ENCODE measurements at places on chromosomes 7 and 10.

DNA sequence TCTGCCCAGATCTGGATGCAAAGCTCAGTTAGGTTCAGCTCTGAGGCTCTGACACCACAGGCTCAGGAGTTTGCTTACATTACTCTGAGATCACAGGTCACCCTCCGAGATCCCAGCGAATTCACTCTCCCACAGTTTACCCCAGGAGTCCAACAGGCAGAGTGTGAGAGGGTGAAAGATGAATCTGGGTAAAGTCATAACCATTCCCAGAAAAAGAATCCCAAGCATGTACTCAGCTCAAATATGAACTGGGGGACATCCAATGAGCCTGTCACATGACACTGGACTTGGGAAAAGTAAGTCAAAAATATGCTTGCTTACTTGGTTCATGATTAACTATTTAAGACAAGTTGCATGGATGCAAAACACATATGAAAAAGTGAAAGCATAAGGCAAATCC is 110.3 kb upstream of the ARID5B start:
- no peak for DNase-seq

DNA sequence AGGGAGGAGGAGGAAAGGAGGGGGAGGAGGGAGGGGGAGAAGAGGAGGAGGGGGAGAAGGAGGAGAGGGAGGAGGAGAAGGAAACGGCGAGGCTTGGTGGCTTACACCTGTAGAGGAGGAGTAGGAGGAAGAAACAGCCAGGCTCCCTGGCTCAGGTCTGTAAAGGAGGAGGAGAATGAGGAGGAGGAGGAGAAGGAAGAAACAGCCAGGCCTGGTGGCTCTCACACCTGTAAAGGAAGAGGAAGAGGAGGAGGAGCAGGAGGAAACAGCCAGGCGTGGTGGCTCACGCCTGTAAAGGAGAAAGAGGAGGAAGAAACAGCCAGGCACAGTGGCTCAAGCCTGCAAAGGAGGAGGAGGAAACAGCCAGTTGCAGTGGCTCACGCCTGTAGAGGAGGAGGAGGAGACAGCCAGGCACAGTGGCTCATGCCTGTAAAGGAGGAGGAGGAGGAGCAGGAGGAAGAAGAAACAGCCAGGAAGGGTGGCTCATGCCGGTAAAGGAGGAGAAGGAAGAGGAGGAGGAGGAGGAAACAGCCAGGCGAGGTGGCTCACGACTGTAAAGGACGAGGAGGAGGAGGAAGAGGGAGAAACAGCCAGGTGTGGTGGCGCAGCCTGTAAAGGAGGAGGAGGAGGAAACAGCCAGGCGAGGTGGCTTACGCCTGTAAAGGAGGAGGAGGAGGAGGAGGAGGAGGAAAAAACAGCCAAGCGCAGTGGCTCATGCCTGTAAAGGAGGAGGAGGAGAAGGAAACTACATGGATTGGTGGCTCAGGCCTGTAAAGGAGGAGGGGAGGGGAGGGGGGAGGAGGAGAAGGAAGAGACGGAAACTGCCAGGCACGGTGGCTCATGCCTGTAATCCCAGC is 14.9 kb upstream of the CRCP start:
- peak; percentile 5 for DNase-seq

DNA sequence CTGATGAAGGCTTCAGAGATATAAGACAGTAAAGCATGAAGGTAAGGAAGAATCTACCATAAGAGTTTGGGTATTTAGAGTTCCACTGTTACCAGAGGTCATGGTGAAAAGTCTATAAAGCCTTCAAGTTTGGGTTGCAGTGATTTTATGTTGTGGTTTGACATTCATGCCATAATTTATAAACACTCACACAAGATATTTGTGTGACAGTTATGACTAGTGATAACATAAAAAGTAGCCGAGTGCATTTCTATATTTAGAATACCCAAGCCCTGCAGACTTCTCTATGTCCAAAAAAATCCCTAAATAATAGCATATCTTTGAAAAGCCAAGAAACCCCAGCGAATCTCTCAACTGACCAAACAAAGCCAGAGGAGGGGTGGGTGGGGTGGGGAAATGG is 229.9 kb downstream of the CXCL12 start:
- DNase-seq = no peak

DNA sequence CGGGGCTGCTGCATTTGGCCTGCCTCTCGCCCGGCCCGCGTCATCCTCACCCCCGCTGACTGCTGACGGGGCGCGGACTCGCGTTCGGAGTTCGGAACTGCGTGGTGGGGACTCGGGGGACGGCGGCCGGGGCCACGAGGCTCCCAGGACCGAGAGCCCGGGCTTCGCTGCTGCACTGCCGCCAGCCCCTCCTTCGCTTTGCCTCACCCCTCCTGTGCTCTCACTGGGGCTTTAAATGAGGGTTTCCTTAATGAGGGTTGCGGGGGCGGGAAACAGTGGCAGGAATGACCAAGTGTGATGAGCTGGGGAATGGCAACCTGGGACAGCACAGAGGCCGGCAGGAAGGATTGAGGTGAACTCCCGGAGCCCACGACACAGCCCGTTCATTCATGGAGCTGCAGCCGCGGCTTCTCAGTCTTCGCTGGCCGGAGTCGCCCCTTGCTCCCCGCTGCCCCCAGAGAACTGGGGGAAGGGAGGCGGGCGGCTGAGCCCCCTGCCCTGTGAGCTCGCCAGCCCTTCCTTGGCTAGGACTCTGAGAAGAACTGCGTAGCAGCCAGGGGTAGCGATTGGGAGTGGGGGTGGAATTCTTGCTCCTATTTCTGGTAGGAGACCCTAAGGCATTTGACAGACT is 1.5 kb upstream of the LRRC4 start:
- DNase-seq = no peak

GRCh38 chr10:129140921-129141885 is 325.8 kb upstream of the MGMT start:
- no peak for DNase-seq

- no peak for DNase-seq
These were observed 1195.4 kb upstream of the LRRN3 start for GRCh38 chr7:109895536-109895935.

- DNase-seq = peak; percentile 9
These were observed 84.8 kb upstream of the COL13A1 start for GRCh38 chr10:69716711-69717560.

DNA sequence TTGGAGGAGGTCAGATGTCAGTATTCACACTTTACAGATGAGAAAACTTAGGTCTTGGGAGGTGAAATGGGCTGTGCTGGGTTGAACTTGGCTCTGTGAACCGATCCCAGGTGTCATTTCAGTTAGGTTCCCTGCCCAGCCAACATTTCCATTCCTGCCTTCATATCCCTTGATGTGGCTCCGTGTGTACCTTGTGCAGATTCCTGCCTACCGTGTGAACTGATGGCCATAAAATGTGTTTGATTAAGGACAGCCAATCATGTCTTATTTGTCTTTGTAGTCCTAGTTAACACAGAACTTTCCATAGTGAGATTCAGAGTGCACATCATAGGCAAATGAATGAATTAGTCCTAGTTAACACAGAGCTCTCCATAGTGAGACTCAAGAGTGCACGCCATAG is 101.0 kb upstream of the GATA3 start:
- DNase-seq = no peak

GRCh38 chr10:802506-802905 is 113.0 kb upstream of the DIP2C start:
- no peak for DNase-seq

DNA sequence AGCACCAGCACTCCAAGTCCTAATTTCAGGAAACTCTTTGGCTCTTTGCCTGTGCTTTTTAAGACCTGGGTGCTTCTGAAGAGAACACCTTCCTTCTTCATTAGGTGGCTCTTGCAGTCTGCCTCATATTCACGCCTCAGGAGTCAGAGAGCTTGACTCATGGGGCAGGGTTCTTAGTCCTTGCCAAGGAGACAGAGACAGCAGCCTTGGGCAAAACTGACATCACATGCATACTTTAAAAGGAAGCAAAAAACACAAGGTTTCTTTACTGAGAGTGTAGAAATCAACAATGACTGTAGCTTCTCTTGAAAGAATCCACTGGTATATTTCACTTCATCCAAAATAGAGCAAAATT is 780.6 kb downstream of the INHBA start:
- no peak for DNase-seq

GRCh38 chr7:21193895-21194294 is 234.0 kb upstream of the SP4 start:
- no peak for DNase-seq

- no peak for DNase-seq
These were observed 17.5 kb downstream of the ZNF862 start for GRCh38 chr7:149855361-149856305.

- DNase-seq = no peak
These were observed 29.3 kb upstream of the PCBD1 start for GRCh38 chr10:70917635-70918034.

GRCh38 chr7:3922175-3922635 is 621.2 kb downstream of the SDK1 start:
- DNase-seq = no peak

- DNase-seq = no peak
These were observed 152.6 kb upstream of the KLF14 start for GRCh38 chr7:130886438-130887135.

DNA sequence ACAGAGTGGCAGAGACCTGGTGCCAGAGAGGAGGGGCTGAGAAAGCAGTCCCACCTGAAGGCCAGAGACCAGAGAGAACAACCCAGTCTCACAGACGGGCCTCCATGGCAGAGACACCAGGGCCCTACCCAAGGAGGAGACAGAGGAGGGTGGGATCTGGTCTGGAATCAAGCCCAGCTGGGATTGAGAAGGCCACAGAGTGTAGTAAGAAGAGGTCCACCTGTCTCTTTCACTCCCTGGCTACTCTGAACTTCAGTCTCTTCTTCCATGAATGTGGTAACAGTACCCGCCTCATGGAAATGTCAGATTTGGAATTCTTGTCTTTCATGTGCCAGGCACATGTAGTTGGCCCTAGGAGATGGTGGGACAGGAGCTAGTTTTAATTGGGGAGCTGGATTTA is 55.6 kb downstream of the CLIP2 start:
- no peak for DNase-seq

DNA sequence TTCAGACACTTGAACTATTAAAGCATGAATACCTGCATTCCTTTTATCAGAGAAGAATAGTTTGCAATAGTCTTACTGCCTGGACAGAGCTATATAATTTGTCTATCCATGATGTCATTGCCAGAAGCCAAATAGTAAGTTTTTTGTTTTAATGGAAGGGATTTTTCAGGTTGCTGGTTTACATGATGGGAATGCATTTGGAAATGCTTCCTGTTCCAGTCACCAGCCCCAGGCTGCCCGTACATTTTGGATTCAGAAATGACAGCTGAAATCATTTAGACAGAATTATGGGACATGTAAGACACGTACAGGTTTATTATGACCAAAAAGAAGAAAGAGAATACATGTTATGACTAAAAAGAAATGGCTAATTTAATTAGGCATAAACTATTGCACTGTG is 293.1 kb downstream of the CDK14 start:
- no peak for DNase-seq

DNA sequence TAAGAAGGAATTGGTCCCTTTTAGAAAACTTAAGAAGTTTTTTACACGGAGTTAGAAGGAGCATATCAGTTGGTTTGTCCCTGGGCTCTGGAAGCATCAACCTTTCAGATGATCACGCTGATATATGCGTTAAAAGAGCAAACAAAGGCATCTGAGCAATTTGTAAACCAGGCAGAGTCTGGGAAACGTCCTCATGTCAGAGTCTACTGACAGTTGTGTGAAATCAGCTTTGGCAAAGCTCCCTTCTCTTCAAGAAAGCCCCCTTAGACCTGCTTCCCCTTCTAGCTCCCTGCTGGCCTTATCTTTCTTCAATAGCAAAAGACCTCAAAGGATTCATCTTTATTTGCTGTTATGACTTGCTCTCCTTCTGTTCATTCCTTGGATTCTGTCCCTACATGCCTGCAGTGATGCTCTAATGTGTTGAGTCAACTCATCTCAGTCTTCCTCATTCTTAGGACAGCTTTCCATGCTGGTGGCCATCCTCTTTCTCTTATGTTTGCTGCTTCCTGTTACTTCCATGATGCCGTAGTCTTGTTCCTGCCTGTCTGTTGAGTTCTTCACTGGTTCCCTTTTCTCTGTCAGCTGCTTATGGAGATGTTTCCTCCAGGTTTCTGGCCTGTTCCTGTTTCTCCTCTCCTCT is 106.5 kb upstream of the BMPER start:
- DNase-seq = no peak

DNA sequence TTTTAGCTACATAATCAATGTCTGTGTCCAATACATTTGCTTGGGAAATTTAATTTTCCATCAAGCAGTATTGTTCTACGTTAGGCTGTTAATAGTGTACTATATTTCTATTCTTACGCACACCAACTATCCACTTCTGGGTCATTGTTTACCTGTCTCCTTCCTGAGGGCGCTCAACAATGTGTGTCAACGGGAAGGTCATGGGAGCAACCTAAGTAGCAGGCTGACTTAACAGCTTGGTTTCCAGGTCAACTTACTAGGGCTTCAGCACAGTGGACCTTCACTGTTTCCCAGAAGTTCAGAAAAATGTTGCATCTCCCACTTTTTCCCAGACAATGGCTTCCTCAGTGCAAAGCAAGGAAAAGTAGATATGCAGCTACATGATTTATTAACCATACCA is 13.7 kb downstream of the THSD7A start:
- no peak for DNase-seq

- DNase-seq = no peak
These were observed 1.8 kb downstream of the LUC7L2 start for GRCh38 chr7:139361523-139361922.

DNA sequence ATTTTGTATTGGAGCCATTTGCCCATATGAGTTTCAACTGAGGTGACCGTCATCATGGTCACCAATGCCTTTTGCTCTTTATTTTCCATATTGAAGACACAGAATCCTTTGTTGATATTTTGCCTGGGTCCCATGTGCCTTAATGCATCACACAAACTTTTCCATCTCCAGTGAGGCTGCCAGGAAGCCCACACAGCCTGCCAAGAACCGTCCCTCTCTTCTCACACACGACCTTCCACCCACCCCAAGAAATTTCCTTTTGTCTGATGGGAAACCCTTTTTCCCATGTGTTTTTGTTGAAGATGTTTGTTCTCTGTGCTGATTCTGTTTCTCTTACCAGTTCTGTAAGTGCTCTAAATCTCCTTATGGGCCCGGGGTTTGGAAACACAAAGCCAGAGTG is 168.9 kb downstream of the CSTF2T start:
- DNase-seq = no peak

DNA sequence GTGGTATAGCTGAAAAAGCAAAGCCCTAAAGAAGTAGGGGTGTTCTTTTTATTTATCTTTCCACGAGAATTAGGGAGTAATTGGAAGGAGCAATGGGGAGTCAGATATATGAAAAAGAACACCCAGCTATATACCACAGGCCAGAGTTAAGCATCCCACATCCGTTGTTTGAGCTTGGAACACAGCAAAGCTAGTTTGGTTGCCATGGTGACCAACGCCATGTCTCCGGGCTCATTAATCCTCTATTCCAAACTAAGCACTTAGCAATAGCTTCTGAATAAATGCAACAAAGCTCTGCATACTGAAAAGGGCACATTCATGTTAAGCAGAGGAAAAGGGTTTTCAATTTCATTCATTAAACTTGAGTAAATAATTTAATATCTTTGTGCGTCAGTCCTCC is 23.5 kb downstream of the ASB4 start:
- no peak for DNase-seq

DNA sequence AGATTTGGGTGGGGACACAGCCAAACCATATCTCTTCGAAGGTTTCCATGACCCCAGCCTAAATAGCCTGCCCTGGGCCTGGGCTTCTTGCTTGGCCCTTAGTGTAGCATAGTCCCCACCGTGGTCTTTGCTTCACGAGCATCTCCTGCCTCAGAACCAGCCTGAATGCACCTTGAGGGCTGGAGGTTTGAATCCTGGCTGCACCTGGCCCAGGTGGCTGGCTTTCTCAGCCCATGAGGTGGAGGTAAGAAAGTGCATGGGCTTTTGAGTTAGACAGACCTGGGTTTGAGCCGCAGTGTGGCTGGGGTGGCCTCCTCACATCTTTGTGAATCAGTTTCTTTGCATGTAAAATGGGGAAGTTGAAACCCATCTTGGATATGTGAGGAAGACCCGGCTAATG is 24.2 kb upstream of the PCBD1 start:
- DNase-seq = no peak
